ENCODE measurements at places on chromosomes 13 and 19.

GRCh38 chr19:9941671-9942070, 5.4 kb upstream of the OLFM2 start:
- DNase-seq = no peak

DNA sequence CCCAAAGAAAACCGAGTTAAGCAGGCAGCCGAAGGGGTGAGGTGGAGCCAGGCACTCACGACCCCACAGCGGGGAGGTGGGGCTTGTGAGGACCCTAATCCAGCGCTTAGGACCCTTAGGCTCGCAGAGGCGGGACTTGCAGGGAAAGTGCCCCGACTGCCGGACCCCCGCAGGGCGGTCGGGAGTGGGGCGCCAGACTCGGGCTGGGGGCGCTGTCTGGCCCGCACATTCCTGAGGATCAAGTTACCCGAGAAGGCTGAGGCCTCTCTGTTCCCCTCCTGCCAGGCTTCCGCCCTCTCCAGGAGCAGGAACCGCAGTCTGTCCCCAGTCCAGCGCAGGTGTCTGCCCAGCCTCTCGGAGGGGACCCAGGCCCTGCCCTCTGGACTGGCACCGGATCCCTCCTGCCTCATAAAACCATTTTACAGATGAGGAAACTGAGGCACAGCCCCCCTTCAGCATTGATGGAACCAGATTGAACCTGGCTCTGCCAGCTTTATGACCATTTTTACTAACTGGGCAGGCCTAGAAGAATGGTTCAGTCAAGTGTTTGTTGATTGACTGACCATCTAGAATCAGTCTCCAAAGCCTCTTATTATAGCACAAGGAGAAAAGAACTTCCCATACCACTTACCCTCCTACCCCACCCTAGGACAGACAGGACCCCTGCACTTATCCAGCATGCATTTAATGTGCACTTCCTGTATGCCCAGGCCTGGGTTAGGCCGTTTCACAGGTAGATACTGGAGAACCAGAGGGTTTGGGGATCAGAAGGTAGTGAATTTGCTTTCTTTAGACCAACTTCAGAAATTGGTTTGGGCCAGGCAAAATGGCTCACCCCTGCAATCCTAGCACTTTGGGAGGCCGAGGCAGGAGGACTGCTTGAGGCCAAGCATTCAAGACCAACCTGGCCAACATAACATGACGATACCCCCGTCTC, 6.7 kb upstream of the JUND start:
- no peak for DNase-seq

- DNase-seq = no peak
These were observed 97.5 kb downstream of the RGCC start for GRCh38 chr13:41554626-41555386.

GRCh38 chr19:27392027-27392632, 1820.8 kb downstream of the UQCRFS1 start:
- no peak for DNase-seq

- no peak for DNase-seq
These were observed 15.5 kb upstream of the ISYNA1 start for GRCh38 chr19:18453269-18454024.

DNA sequence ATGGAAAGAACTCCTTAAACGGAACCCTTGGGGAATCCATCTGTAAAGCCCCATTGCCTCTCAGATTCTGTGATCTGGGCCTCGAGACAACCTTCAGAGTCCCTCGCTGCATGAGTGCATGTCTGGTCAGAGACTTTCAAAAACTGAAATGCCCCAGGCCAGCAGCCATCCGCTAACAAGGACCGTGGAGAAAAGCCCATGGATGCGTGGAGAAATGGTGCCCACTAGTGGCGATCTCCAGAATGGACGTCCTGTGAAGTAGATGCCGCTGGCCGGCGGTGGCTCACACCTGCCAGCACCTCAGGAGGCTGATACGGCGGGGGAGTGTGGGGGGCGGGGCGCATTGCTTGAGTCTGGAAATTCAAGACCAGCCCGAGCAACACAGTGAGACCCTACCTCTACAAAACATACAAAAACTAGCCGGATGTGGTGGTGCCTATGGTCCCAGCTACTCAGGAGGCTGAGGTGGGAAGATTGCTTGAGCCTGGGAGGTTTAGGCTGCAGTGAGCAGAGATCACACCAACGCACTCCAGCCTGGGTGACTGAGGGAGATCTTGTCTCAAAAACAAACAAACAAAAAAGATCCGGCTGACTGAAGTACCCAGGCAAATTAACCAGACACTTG, 7.9 kb upstream of the CDC16 start:
- peak; percentile 66 for DNase-seq

GRCh38 chr19:8481201-8481600, 21.2 kb downstream of the PRAM1 start:
- no peak for DNase-seq

DNA sequence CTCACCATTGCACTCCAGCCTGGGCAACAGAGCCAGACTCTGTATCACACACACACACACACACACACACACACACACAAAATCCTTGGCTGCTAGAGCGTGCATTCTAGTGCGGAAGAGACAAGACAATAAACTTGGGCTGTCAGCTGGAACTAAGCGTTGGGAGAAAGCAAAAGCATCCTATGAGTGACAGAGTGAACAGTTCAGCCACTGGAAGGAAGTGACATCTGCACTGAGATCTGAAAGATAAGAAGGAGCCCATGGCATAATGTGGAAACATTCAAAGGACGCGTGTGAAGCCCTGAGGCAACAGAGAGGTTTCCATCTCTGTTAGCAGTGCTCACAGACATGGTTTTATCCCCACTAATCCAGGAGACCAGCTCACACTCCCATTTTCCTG, 3.5 kb upstream of the SLC1A5 start:
- no peak for DNase-seq

DNA sequence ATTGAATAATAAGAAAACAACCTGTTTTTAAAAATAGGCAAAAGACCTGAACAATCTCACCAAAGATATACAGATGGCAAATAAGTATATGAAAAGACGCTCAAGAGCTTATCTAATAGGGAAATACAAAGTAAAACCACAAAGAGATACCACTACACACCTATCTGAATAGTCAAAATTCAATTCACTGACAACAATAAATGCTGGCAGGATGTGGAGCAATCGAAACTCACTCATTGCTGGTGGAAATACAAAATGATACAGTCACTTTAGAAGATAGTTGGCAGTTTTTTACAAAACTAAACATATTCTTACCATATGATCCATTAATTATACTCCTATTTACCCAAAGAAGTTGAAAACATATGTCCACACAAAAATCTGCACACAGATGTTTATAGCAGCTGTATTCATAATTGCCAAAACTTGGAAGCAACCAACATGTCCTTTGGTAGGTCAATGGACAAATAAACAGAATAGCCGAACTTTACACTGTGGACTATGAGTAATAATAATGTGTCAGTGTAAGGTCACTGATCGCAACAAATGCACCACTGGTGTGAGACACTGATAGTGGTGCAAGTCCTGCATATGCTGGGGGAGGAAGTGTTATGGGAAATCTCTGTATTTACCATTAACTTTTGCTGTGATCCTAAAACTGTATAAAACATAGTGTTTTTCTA, 20.8 kb downstream of the ZC3H13 start:
- DNase-seq = no peak

DNA sequence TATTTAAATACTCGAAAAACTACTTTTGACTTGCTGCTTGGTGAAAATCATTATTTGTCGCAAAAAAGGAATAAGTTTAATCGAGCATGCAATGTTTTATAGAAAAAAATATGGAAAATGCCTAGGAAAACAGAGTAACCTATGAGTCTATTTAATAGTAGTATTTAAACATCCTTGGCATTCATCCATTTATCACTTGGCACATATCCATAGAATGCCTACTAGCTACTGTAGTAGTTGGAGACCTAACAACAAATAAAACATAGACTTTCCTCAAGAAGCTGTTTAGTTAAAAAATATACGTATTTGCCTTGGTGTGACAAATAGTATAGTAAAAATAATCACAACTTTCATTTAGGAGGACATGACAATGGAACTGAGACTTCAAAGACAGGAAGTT, 302.1 kb downstream of the DIAPH3 start:
- DNase-seq = no peak

GRCh38 chr19:36962346-36962745, 46.2 kb downstream of the ZNF568 start:
- DNase-seq = no peak

DNA sequence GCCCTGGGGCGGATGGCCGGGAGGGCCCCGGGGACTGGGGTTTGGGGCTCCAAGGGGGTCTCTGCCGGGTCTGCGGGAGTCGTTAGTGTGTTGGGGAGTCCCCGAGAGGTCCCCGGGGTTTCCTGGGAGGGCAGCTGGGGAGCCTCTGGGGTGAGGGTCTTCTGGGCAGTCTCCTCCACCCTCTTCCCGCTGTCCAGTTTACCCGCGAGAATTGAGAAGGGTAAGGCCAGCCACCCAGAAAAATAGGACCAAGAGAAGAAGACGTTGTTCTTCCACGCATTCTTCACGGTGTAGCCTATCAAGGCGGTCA, 1.0 kb upstream of the ETFB start:
- DNase-seq = no peak

Measured in NCI-H226 (cell line).